ENCODE measurements at places on chromosomes 4 and X.

DNA sequence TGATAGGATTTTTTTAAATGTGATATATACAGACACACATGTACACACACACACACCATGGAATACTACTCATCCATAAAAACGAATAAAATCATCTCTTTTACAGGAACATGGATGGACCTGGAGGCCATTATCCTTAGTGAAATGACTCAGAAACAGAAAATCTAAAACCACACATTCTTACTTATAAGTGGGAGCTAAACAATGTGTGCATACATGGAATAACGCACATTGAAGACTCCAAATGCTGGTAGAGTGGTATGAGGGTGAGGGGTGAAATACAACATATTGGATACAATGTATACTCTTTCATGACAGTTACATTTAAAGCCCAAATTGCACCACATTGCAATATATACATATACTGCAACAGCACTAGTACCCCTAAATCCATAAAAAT, 120.2 kb upstream of the ADGRL3 start:
- no peak for DNase-seq

GRCh38 chr4:127501103-127501502, 131.7 kb upstream of the INTU start:
- no peak for DNase-seq

DNA sequence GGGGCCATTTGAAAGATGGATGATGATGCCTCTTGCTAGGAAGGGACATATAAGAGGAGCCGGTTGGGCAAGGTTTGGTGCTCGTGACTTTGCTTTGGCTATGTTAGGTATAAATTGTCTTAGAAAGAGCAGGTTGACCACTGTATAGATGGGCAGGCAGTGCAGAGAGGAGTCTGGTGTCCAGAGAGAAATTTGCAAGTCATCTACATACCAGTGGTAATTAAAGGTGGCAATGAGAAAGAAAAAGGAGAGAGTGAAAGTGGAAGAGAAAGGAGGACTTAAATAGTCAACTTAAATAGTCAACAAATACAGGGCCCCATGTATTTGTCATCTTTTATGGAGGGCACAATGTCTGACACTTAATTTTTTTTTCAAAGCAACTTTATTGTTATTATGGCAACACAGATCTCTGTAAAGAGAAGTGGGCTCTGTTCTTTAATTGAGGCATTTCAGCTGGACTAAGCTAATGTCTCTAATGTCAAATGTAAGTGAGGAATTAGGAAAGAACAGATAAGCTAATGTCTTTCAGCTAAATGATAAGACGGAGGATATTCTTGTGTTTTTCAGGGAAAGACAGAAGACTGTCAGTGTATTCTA, 75.4 kb upstream of the ANXA3 start:
- no peak for DNase-seq

- DNase-seq = no peak
Observed at GRCh38 chr4:20496068-20496467, 204.2 kb upstream of the PACRGL start.

DNA sequence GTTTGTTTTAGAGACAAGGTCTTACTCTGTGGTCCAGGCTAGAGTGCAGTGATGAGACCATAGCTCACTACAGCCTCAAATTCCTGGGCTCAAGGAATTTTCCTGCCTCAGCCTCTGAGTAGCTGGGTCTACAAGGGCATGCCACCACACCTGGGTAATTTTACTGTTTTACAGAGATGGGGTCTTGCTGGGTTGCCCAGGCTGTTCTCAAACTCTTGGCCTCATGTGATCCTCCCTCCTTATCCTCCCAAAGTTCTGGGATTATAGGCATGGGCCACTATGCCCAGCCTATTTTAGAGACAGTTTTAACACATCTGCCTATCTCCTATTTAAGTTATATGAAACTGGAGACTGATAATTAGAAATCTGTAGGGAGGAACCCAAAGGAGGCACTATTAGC, 53.8 kb downstream of the SPRY1 start:
- no peak for DNase-seq

DNA sequence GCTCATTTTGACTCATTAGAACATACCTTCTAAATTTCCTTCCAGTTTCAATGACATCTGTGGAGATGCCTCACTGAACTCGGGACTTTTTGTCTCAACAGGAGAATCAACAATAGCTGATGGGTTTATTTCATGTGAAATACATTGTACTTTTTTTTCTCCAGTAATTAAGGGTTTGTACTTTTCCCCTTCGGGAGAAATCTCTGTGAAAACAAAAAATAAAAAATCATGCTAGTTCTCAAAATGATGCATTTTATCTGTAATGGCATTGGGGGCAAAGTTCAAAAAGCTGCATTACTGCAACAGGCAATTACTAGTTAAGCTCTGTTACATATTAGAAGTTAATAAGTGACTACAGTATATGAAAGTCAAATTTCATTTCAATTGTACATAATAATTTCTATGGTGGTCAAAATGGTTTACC, 167.3 kb upstream of the SH3RF1 start:
- DNase-seq = no peak

DNA sequence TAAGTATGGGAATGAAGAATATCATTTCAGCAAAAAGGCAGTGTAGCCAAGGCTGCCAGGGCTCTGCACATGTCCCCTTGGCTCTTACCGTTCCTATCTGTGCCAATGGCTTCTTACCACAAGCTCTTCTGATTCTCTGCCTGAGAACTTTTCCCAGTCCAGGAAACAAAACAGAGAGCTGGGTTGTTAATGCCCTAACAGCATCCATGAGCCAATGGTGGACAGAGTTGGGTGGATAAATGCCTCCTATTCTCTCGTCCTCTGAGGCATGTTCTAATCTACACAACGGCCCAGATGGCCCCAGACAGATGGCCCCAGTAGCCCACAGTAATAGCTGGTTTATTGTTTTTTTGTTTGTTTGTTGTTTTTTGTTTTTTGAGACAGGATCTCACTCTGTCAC, 28.0 kb downstream of the SCD5 start:
- no peak for DNase-seq

DNA sequence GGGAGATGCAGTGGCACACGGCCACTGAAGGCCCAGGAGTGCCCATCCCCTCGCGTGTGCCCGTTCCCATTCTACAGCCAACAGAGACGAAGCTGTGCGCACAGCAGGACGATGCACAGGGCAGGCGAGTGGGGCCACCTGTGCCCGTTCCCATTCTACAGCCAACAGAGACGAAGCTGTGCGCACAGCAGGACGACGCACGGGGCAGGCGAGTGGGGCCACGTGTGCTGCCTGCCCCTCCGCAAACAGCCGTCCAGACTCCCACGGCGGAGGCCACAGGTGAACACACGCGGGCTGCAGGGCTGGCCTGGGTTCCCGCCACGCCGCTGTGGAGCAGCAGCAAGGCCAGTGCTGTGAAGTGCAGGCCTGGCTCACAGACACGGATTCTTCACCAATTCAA, 32.0 kb downstream of the GAK start:
- no peak for DNase-seq

DNA sequence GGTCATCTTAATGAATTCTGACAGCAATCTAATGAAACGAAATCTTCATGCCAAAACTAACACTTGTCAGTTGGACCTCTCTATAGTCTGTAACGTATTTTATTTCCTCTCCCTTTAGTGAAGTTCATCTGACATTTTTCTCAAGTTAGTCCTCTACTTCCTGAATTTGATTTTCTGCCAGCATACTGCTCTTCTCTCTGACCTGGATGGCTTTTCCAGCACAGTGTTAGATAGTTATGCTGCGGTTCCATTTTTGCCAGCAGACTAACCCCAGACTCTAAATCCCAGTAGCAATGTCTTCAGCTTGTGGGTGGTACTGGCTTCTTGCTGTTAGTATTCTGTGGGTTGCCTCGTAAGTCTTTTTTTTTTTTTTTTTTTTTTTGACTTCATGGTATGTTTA, 146.7 kb upstream of the VEGFC start:
- no peak for DNase-seq

DNA sequence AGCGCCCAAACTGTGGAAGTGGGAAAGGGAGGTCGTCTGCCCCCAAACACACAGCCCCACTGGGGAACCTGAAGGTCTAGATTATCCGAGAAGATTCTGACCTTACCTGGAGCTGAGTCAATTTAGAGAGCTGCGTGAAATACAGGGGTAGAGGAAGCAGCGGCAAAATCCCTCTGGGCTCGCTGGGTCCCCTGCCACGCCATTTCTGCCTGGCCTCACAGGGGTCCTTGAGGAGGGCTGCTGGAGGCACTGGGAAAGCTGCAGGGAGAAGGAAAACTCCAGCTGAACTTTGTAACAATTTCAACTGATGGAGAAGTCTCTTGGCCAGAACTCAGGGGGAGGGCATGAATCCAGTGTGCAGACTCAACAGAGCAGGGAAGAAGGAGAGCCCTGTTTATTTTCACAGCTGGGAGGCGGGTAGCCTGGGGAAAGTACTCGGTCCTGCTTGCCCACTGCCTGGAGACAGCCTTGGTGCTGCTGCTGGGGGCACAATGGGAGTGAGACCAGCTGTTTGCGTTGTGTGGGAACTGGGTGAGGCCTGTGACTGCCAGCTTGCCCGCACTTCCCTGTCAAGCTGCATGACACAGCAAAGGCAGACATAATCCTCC, 93.2 kb upstream of the MAPK10 start:
- DNase-seq = no peak

- DNase-seq = peak; percentile 6
Observed at GRCh38 chr4:86730310-86730709, 118.9 kb downstream of the SLC10A6 start.
